Thymus (tissue), 14 donors: ENCODE measurements at places on chromosomes 6 and 20. TPM values are rescaled to one million over a fixed set of nuclear protein-coding genes. Genes with fewer than 3 reads are reported as not detected.

The PAK5 gene
- 0.75 TPM for polyA plus RNA-seq

The WRNIP1 gene
- polyA plus RNA-seq = 85.3 TPM

The TRIM10 gene
- 0.16 TPM for polyA plus RNA-seq

The SLC35F1 gene
- polyA plus RNA-seq = 0.14 TPM

The GATA5 gene
- polyA plus RNA-seq = 0.07 TPM

The EBF4 gene
- polyA plus RNA-seq = 9.9 TPM

The KIF3B gene
- polyA plus RNA-seq = 8.3 TPM

The TUBE1 gene
- polyA plus RNA-seq = 24.9 TPM

The RGS17 gene
- 1.6 TPM for polyA plus RNA-seq

The STX16 gene
- 97.9 TPM for polyA plus RNA-seq

The LST1 gene
- 32.4 TPM for polyA plus RNA-seq

The POM121L2 gene
- polyA plus RNA-seq = not detected

The GTSF1L gene
- 0.75 TPM for polyA plus RNA-seq

The CRYBG1 gene
- 22.2 TPM for polyA plus RNA-seq

The TTK gene
- polyA plus RNA-seq = 5.5 TPM

The RIMS4 gene
- 0.21 TPM for polyA plus RNA-seq

The CAGE1 gene
- polyA plus RNA-seq = 0.02 TPM

The GABRR1 gene
- polyA plus RNA-seq = 0.07 TPM

The PDE7B gene
- 5.8 TPM for polyA plus RNA-seq

The HAO1 gene
- polyA plus RNA-seq = 0.02 TPM

The UBD gene
- 155 TPM for polyA plus RNA-seq
